ENCODE measurements at places on chromosomes 2 and 18.
A peak's percentile ranks its signal among the peaks of the same experiment; 100 is the strongest.

DNA sequence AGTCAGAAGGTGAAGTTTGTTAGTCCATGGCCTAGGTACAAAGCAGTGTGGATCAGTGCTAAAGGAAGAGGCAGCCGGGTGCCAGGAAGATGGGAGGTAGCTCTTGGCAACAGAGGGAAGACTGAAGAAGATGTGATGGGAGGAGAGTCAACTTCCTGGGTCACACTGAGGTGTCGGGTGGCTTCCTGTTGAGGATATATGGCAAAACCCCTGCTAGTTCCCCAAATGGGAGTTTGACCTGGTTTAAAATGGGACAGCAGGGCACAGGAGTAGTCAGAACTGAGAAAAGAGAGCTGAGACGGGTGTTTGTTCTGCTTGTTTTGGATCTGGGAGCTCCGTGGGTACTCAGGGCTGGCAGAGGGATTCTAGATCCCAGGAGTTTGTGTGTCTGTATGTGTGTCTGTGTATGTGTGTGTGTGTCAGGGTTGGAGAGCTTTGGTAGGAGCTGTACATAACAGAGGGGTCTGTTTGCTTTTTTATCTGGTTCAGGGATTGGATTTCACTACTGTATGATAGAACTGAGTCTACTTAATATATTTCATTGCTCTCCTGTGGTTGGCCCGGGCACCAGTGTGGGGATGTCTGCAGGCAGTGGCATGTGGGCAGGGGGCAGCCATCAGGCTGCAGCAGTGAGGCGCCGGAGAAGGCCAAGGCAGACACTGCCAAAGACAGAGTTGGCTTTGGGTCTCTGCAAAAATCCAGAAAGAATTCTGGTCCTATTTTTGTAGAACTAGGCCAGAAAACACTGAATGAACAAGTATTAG lies 17.1 kb downstream of the MXD1 start:
- no peak for DNase-seq

- DNase-seq: peak; percentile 94
Measured at GRCh38 chr2:217899231-217900009, 103.4 kb downstream of the TNS1 start.

- no peak for DNase-seq
Measured at GRCh38 chr2:43391201-43391877, 164.9 kb upstream of the ZFP36L2 start.

- peak; percentile 32 for DNase-seq
Measured at GRCh38 chr2:61253136-61253535, 91.1 kb downstream of the C2orf74 start.

DNA sequence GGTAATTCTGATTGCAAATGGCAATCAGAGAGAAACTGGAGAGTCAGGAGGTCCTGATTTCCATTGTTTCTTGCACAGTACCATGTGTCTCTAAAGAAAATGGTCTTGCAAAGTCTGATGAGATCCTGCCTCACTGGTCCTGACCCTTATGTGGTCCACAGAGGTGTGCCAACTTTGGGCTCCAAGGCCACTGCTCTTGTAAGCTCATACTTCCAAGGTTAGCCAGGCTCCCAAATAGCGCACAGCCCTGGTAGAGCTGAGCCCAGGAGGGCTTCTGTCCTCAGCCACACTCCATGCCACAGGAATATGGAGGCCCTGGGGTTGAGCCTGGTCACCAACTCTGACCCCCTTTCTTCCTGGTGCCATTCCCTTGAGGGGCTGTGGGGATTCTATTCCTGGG lies 80.7 kb downstream of the SDC1 start:
- no peak for DNase-seq

- DNase-seq: peak; percentile 33
Measured at GRCh38 chr2:27123302-27124150, at the start of gene ABHD1. Gene ABHD1, plus strand, starts transcription at chr2:27123815. Its CDS starts 134 bp downstream, at chr2:27123949.

All from EH (cell line).